ENCODE measurements at places on chromosomes 12 and 14.

GRCh38 chr14:89540830-89541470, 123.9 kb upstream of the FOXN3 start:
- DNase-seq: peak; percentile 56

DNA sequence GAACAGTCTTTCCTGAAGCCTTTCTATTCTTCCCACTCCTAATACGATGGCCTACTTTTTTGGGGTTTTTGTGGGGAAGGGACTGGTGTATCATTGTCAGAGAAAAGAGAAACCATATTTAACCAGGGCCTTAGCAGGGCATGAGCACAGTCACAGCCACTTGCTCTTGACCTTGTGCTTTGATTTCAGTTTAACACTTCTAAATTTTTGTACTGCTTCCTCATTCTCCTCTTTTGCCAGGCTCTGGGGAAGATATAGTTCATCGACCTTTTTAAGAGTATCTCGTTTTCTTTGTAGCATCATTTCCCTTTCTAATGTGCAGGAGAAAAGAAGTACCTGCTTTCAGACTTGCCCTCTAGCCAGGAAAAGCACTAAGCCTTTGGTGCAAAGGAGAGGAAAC, 2.2 kb downstream of the ZBTB1 start:
- no peak for DNase-seq

DNA sequence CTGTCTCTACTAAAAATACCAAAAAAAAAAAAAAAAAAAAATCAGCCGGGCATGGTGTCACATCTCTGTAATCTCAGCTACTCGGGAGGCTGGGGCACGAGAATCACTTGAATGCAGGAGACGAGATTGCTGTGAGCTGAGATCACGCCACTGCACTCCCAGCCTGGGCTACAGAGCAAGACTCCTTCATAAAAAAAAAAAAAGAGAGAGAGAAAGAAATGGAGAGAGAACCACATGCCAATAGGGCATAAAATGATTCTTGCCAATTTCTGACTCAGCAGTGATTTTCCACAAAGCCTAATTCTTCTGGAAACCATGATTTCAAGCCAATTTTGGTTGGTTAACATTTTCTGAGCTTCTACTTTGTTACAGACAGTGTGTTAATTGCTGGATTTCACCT, 250.4 kb upstream of the SEL1L start:
- DNase-seq: no peak

- no peak for DNase-seq
Measured at GRCh38 chr14:85165094-85165493, 364.9 kb upstream of the FLRT2 start.

DNA sequence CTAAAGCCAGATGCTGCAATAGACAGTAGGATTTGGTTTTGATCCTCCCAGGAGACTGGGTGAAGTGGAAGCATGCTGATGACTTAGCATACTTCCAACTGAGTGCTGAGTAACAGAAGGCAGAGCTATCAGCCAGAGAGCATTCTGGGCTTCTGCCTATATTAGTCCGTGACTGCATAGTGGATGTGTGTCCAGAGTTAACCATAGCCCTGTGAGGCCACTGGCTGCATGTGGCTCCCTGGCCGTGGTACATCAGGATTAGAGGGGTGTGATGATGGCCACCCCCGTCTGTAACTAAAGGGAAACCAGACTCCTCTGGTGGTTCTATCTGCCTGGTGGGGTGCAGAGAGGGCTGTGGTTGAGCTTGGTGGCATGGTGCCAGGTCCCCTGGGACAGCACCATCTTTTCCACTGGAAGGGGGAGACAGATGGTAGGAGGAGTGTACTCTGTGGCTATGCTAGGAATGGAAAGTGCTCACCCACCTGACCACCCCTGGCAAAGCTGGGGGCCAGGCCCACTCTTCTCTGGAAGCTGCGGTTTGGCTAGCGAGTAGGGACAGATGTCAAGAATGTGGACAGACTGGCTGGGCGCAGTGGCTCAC, 27.4 kb downstream of the ABCD4 start:
- no peak for DNase-seq

DNA sequence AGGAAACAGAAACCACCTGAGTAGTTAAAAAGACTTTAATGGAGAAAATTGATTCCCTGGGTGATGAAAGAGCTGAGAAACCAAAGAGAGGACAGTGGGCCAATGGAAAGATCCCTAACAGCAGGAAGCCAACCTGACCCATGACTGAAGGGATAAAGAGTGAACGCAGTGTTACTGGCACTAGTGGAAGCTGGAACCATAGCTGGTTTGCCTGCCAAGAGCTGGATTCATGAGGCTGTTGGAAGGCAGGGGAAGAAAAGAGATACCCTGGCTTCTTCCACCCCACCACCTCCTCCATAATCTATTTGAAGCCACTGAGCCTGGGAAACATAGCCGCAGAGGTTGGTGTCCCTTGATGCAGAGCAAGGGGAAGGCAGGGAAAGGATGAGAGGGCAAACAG, 125.5 kb upstream of the PRKD1 start:
- DNase-seq: no peak

- DNase-seq: no peak
Measured at GRCh38 chr12:22835431-22835830, 210.5 kb downstream of the ETNK1 start.

GRCh38 chr12:50806176-50806575, 36.5 kb upstream of the TMPRSS12 start:
- DNase-seq: no peak

GRCh38 chr14:104872469-104873341, 7.6 kb downstream of the CEP170B start:
- no peak for DNase-seq

GRCh38 chr12:30820406-30820946, 65.7 kb upstream of the CAPRIN2 start:
- peak; percentile 53 for DNase-seq

GRCh38 chr12:82955043-82955442, 268.3 kb downstream of the TMTC2 start:
- peak; percentile 65 for DNase-seq

DNA sequence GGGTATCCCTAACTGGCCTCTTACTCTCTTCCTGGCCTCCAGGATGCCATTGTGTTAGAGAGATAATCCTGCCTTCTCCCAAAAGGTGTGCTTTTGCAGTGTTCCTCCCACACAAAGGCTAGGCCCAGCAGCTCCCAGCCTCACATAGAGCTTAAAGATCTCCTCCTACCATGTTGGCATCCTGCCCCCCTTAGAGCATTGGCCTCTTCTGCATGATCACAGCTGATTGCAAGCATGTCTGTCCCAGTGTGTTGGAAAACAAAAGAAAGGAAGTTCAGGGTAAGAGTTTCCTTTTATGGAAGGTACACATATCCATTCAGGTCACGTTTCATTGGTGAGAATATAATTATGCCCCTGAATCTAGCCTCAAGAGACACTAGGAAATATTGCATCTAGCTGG, 405.4 kb downstream of the TMTC2 start:
- no peak for DNase-seq

GRCh38 chr12:503111-503761, 43.5 kb downstream of the B4GALNT3 start:
- peak; percentile 92 for DNase-seq

GRCh38 chr14:92687681-92688433, 60.6 kb downstream of the LGMN start:
- peak; percentile 72 for DNase-seq

- no peak for DNase-seq
Measured at GRCh38 chr14:73674986-73675385, 30.2 kb downstream of the DNAL1 start.

- peak; percentile 55 for DNase-seq
Measured at GRCh38 chr12:52691076-52691840, 11.1 kb upstream of the KRT1 start.

GRCh38 chr12:9064201-9064814, 51.4 kb downstream of the A2M start:
- peak; percentile 90 for DNase-seq

Data from islet precursor cell (in vitro differentiated cells).